ENCODE measurements at places on chromosomes 7 and 10.

DNA sequence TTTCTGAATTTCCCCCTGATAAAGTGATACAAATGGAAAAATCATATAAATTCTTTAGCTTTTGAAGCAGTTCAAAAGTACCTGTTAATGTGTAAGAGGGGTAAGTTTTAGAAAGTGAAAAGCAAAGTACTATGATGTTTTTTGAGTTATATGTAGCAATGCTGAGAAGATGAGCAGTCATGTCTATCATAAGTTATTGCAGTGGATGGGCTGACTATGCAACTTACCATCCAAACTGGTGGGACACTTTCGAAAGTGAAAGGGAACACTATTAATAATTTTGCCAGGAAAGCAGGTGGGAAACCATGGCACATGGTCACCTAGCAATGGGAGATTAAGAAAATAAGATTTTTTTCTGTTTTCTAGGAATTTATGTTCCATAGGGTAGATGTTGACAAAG, 4.1 kb downstream of the MINPP1 start:
- DNase-seq: no peak

DNA sequence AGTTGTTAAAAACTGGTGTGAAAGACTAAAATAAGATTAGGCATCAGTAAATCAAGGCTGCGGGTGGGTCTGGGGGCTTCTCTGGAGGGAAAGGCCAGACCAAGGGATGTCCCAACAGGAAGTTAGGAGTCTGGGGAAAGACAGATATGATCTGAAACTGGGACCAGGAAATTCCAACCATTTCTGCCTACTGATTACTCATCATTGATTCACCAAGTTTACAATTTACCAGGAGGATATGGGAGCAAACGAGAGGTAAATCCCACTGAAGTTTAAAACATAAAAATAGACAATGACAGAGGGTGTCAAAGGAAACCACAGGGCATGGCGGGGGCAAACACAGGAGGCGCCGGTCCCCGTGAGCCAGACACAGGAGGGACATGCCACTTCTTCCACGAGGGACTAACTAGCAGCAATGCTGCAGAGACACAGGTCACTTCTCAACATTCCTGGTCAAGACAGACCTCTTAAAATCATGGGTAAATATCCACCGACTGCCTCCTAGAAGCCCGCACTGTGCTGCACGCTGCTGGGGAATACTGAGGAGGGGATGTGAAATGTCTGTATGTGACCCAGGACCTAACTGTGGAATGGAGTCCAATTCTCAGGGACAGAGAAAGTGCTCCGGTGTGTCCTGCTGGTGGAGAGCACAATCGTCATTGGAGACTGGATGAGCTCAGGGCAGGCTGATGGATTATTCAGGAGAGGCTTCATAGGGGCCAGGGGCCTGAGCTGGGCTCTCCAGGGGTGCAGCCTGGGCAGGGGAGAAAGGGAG, 153.4 kb upstream of the KLF14 start:
- DNase-seq: no peak

DNA sequence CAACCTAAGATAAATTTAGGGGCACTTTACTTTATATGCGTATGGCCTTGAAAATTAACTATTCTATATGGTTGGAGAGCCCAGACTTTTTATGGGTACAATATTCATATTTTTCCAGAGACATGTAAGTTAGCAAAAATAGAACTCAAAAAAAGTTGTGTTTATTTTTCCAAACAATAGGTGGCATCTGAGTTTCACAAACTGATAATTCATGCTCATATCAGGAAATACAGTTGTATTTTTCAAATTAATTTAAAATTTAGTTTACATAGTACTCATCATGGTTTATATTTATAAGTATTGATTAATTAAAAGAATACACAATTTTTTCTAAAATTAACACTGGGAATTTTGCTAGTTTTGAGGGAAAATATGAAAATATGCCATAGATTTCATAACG, 34.6 kb downstream of the ANKRD7 start:
- DNase-seq: no peak

DNA sequence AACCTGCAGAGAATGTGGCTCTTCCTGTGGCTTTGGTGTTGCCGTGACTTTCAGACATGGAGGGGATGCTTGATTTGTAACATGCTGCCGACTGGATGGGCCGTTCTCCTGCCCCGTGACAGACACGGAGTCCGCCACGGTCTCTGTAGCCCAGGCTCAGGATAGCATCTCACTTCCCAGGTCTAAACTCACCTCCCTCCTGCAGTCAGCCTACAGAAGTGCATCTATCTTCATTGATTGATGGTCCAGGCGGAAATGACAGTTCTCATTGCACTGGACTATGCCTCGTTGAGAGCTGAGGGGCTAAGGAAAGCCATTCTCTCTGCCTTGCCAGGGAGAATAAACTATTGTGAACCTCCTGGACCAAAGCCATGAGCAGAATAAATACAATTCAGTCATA, 77.5 kb downstream of the CHN2 start:
- no peak for DNase-seq

- DNase-seq: no peak
These were observed 40.6 kb upstream of the PIK3CG start for GRCh38 chr7:106824458-106824857.

DNA sequence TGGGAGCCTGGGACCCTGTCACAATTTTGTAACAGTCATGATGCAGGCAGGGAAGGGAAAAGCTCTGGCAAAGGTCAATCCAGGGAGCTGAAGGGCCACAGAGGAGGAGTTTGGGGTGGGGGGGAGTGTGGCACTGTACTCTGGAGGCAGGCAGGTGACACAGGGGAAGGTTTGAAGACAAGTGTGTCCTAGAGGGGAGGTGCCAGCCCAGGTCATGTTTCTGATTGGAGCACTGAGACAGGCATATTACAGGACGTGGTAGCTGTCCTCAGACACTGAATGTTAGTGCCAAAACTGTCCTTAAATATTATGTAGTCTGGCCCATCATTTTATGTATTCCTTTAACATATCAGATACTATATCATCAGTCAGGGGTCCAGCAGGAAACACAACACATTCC, 75.6 kb upstream of the LRRC4 start:
- DNase-seq: no peak

- DNase-seq: no peak
These were observed 41.9 kb downstream of the AUTS2 start for GRCh38 chr7:69640216-69640615.

DNA sequence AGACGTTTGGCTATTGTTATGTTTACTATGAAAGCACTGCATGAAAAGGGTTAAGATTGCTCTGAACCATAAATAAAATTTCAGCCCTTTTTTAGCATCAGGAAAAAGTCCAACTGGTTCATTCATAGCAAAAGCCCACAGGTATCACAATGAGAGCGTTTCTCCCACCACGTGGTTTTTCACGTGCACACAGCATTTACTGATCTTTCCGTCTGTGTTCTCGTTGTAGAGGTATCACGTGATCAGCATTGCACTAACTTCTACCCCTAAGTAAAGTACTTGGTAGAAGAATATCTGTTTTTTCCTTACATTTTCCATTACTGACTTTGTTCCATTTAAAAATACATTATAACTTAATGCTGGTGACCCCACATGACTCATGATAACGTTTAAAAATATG, 17.8 kb upstream of the CCDC3 start:
- DNase-seq: no peak

- peak; percentile 55 for DNase-seq
These were observed 7.1 kb downstream of the SHH start for GRCh38 chr7:155804897-155805825.

- no peak for DNase-seq
These were observed 132.4 kb downstream of the GRM3 start for GRCh38 chr7:86776136-86776535.

- DNase-seq: no peak
These were observed 22.4 kb upstream of the LRRC17 start for GRCh38 chr7:102890292-102890970.

DNA sequence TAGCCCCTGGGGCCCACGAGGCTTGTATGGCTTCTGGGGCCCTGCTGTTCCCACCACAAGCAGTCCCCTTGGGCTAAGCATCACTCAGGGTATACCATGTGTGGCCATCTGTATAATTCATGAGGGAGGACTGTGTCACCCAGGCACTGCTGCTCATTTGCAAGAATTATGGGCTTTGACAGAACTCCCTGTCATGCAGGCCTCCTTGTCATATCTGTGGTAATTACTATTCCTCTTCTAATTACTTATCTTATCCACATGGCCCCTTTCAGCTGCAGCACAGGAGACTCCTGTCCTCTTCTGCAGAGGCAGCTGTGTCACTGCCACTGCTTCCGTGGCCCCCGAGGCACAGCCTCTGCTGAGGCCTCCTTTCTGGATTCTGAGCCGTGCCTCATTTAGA, 46.3 kb downstream of the LRMDA start:
- no peak for DNase-seq

- DNase-seq: peak; percentile 56
These were observed at the start of gene STAMBPL1 for GRCh38 chr10:88879534-88880281. Gene STAMBPL1, plus strand, starts transcription at chr10:88880245. Its CDS starts 21,464 bp downstream, at chr10:88901709.

DNA sequence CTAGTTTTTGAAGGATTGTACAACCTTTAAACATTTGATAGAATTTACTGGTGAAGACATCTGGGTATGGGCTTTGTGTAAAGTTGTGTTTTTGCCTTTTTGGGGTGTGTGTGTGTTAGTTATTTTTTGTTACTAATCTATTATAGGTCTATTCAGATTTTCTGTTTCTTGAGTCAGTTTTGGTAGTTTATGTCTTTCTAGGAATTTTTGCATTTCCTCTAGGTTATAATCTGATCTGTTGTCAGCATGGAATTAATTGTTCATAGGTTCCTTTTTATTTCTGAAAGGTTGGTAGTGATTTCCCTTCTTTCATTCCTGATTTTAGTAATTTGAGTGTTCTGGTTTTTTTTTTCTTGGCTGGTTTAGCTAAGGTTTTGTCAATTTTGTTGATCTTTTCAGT, 17.7 kb downstream of the SEPTIN7 start:
- DNase-seq: no peak

DNA sequence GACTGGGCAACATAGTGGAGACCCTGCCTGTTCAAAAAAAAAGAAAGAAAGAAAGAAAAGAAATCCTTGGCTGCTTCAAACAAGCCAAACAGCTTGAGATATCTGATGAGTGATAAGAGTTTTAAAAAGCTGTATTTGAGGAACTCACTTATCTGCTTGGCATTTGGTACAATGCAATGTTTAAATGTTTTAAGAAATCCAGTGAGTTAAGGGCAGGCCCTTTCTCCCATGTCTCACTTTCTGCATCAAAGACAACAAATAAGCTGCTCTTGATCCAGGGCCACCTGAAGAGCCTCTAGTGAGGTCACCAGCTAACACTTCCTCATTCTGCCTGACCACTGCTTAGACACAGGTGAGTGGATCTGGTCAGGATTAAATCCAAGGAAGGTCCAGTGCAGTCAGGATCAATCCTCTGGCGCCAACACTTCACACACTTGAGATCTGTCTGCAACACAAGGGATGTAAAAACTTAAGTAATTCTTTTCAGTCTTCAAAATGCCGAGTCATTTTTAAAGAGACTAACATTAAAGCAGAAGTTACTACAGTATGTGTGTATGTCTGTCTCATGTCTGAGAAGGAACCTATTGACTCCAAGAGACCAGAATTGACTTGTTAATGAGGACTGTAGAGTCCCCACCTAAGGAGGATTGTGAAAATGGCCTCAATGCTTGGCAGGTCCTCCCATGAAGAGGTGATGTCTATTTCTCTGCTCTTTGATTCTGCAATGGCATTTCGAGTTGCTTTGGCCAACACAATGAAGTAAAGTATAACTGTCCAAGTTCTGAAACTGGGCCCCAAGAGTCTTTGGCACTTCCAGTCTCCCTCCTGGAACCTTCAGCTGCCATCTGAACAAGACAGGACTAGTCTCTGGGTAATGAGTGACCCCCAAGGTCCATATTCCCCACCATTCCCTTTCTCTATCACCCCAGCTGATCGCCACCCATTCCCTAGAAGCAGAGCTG, 43.1 kb downstream of the CREB3L2 start:
- no peak for DNase-seq

DNA sequence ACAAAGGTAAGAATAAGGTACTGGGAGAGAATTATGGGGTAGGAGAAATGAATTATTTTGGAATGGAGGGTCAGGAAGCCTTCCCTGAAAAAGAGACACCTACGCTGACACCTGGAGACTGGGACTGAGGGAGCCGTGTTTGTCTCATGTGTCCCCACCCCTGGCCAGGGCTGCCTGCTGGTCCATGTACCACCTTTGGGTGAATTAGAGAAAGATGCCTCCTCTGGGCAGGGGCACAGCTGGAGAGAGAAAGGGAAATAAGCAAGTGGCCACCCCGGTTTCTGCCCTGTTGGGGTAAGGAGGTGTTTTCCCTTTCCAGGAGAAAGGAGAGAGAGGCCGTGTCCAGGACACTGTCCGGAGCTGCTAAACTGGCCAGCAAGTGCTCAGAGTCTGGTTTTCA, 21.8 kb downstream of the UBTD1 start:
- no peak for DNase-seq

Data from stimulated activated CD4-positive, alpha-beta T cell treated with anti-CD3 and anti-CD28 coated beads, Interleukin-15, amount 100 ng/mL, for 1 hour (primary cell).